ENCODE measurements at places on chromosomes 6 and 20. TPM values are rescaled to one million over a fixed set of nuclear protein-coding genes. Genes with fewer than 3 reads are reported as not detected.

The MAP1LC3A gene
- 139 TPM for total RNA-seq

The GNMT gene
- 3.1 TPM for total RNA-seq

The WFDC12 gene
- total RNA-seq, result not detected

The KHDC1 gene
- total RNA-seq, result 0.90 TPM

The CALHM5 gene
- 5.2 TPM for total RNA-seq

The CAGE1 gene
- not detected for total RNA-seq

The HLA-DMB gene
- total RNA-seq, result 15.7 TPM

The C6orf58 gene
- not detected for total RNA-seq

The DEFB124 gene
- not detected for total RNA-seq

The ANKRD66 gene
- total RNA-seq, result not detected

The NKAIN4 gene
- 2.9 TPM for total RNA-seq

The SLC12A5 gene
- 5.2 TPM for total RNA-seq

The THBS2 gene
- 39.5 TPM for total RNA-seq

The LAMP5 gene
- 0.59 TPM for total RNA-seq

The ATAT1 gene
- 18.0 TPM for total RNA-seq

The TRIM31 gene
- not detected for total RNA-seq
